Left hindlimb (tissue), 1 donor: ENCODE measurements at places on chromosomes 7 and 10.

- no peak for DNase-seq
Measured at GRCh38 chr7:137978464-137979237, 23.2 kb downstream of the CREB3L2 start.

DNA sequence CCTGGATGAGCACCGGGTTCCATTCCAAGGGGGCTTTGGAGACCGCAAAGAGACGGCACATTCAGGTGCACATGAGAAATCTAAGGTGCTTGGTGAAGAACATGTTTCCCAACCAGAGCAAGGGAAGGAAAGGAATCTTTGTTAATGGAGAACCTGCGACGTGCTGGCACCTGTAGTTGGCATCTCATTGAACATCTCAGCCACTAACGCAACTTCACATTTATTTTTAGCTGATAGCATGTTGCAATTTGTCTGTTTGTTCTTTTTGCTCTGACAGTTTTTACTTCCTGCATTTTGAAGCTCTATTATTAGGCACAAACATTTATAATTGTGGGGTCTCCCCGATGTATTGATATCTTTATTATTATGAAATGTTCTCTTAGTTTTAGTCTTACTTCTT is 316.7 kb downstream of the TCERG1L start:
- DNase-seq, result no peak

DNA sequence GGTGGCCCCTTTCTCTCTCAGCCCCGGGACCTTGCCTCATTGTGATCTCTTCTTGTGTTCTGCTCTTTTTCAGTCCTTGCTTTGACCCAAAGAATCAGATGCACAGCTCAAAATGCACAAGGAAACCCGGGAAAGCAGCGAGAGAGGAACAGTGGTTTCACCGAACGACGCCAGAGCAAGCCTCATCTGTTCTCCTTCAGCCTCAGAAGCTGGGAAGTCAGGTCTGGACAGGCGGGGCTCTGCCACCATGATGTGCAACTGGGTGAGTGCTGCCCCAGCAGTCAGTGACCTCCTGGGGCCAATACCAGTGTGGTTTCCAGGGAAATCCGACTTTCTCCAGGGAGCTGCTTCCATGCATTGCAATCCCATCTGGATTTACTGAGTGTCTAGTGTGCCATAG is 133.4 kb downstream of the PRKCQ start:
- no peak for DNase-seq

DNA sequence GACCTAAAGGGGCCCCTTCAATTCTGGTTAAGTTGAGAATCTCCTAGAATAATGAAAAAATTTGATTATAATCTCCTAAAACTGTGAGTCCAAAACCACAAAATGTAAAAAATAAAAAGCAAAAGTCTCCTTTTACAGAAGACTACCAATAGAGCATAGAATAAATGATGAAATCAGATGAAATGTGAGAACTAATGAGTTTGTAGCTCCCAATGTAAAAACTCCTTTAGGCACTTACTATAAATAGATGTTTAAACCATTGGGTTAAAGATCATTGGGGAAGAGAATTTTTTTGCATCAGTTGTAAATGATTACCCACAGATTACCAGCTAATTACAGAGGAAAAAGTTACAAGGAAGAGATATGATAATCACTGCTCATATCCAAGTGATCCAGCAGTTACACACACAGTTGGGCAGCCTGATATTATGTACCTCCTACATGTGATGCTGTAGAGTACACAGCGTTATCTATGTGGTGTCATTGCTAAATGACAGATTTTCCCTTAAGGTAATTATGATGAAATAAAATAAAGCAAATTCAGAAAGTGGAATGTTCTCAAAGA is 282.7 kb upstream of the SEMA3D start:
- DNase-seq, result no peak

GRCh38 chr7:75814407-75814947 is 871 bp upstream of the CCL24 start:
- no peak for DNase-seq
